Right atrium auricular region (tissue), 2 donors: ENCODE measurements at places on chromosomes 4 and X. TPM values are rescaled to one million over a fixed set of nuclear protein-coding genes. Genes with fewer than 3 reads are reported as not detected.

GRCh38 chr4:85039526-85039925 is 73.0 kb upstream of the WDFY3 start:
- no peak for DNase-seq

The MGARP gene
- 4.3 TPM for total RNA-seq

GRCh38 chr4:158170691-158171561 is 1.9 kb downstream of the GASK1B start:
- DNase-seq: peak; percentile 83

The CD40LG gene
- total RNA-seq: 0.16 TPM

DNA sequence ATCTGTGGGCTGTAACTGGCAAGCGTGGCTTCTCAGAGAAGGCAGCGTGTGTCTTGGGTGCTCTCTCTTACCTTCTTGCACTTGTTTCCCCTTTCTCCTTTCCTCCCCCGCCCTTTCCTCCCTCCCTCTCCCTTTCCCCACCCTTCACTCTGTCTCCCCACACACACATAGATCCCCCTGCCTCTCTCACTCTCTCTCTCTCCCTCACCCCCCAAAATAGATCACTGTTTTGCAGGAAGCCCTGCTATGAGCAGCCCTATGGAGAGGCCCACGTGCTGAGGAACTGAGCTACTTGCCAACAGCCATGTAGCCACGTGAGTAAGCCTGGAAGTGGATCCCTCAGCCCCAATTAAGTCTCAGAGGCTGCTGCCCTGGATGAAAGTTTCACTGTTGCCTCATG is 4.3 kb upstream of the PNMA6E start:
- DNase-seq: no peak

The PASD1 gene
- total RNA-seq: not detected

- DNase-seq: no peak
Measured at GRCh38 chrX:133229361-133229760, 11.2 kb upstream of the TFDP3 start.
